ENCODE measurements at places on chromosomes 12 and 14.

DNA sequence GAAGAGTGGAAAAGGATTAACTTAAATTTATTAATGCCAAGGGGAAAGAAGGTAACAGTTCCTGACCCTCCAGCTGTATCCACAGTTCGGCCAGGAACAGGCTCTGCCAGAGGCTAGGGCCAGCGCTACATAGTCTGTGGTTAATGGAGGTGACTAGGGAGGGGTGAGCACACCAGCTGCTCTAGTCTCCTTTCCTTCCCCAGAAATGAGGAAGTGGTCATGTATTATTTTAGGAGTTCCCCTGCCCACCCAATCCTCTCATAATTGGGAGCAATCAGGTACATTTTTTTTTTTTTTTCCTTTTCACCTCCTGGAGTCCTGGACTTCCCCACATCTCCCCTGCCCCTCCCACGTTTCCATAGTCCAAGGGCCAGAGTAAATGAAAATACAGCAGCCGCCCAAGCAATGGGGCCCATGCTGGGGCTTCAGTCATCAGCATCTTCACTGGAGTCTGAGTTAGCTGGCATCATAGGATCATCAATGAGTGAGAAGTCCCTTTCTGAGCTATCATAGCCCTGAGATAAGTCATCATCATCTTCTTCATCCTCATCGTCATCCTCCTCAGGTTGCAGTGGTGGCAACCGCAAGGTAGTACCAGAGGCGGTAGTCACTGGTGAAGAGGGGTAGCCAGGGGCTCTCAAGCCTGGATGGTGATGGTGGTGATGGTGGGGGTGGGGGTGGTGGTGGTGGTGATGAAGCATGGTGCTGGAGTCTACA is 1.5 kb upstream of the SUPT16H start:
- peaks cover 7% of the 10 kb centered on the region for H3K4me1 ChIP-seq
- DNase-seq = no peak
- H3K27me3 ChIP-seq = no peaks in the 10 kb centered on the region
- H3K36me3 ChIP-seq = peaks cover 38% of the 10 kb centered on the region
- H3K4me3 ChIP-seq = no peak overlapping the region
- H3K27ac ChIP-seq = peak overlapping the region; percentile 97

DNA sequence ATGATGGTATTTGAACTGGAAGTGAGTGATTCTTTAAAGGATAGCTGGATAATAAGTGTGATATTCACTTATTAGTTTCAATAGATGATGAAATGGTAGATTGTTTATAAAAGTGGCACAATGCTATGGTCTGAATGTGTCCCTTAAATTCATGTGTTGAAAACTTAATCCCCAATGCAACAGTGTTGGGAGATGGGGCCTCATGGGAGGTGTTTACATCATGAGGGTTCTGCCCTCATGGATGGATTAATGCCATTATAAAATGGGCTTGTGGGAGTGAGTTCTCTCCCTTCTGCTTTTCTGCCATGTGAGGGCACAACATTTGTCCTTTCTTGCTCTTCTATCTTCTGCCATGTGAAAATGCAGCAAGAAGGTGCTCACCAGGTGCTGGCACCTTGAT is 134.0 kb downstream of the SLC38A1 start:
- peaks cover 16% of the 10 kb centered on the region for H3K4me1 ChIP-seq
- no peaks in the 10 kb centered on the region for H3K27me3 ChIP-seq
- H3K27ac ChIP-seq = peak overlapping the region; percentile 78
- DNase-seq = no peak
- no peaks in the 10 kb centered on the region for H3K36me3 ChIP-seq

DNA sequence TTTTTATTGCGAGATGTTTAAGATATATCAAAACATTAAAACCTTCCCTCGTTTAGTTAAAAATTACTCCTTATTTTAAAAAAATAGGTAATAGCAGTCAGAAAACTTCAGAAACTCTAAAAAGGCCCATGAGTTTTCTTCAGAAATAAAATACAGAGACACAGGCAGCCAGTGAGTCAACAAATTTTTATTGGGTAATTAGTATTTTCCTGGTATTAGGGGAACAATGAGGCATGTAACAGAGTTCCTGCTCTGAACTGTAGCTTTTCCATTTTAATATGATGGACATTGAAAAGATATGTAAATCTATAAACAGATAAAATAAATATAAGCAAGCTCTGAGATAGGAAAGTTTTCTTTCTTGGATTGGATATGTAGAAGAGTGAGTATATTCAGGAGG is 399 bp upstream of the ZNF705A start:
- no peak overlapping the region for H3K27ac ChIP-seq
- no peaks in the 10 kb centered on the region for H3K27me3 ChIP-seq

DNA sequence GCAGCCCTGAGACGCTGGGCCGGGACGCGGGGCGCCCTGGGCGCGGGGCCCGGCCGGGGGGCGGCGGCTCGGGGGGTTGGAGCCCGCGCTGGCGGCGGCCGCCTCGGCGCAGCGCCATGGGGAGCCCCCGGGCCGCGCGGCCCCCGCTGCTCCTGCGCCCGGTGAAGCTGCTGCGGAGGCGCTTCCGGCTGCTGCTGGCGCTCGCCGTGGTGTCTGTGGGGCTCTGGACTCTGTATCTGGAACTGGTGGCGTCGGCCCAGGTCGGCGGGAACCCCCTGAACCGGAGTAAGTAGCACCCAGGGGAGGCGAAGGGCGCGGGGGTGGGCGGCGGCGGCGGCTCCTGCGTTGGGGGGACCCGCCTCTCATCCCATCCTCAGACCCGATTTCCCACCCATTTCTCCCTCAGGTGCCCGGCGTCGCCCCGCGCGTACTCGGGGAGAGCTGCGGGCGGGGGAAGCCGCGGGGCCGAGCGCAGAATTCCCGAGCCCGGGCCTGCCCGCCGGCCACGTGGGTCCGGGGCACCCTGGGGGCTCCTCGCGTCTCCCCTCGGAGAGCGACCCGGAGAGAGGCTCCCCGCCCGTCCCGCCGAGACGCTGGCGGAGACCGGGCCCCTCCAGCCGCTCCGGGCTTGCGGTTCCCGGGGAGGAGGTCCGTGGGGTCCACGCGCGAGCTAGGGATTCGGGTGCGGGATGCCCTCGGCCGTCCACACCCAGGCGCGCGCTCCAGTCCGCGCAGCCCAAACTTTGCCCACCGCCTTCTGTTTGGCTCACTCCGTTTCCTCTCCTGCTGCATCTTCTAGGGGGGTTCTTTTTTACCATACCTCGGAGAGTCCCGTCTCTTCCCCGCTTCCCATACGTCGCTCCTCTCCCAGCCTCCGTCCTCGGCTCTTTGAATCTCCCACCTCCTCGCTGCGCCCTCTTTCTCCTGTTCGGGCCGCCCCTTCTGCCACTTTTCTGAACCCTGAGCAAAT is 807 bp downstream of the B4GALNT3 start:
- H3K4me1 ChIP-seq = peaks cover 26% of the 10 kb centered on the region
- peak; percentile 41 for DNase-seq
- peak overlapping the region; percentile 50 for H3K4me3 ChIP-seq
- H3K27ac ChIP-seq = no peak overlapping the region
- no peaks in the 10 kb centered on the region for H3K27me3 ChIP-seq

- peaks cover 3% of the 10 kb centered on the region for H3K4me1 ChIP-seq
- peak within 1 kb of the TSS; percentile 1 for H3K27ac ChIP-seq
These were observed at the start of gene P2RX4 for GRCh38 chr12:121209624-121210572. Gene P2RX4, plus strand, starts transcription at chr12:121210129. Its CDS starts 36 bp downstream, at chr12:121210165.

DNA sequence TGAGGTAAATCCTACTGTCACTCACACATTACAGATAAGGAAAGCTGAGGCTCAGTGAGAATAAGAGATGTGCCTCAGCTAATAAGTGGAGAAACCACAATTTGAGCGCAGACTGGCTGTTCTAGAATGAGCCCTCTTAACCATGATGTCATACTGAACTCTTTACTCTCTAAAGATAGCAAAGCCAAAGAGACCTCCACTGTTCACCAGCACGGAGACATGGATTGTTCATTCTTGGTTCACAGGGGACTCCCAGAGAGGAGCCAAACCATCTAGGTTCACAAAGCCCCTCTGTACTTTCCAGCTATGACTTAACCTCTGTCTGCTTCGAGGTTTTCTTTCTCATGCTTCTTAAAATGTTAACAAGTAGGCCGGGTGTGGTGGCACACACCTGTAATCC is 32.7 kb upstream of the YARS2 start:
- DNase-seq = no peak
- H3K27me3 ChIP-seq = no peaks in the 10 kb centered on the region
- H3K4me3 ChIP-seq = no peak overlapping the region
- peaks cover 40% of the 10 kb centered on the region for H3K36me3 ChIP-seq
- H3K4me1 ChIP-seq = no peaks in the 10 kb centered on the region

GRCh38 chr12:59118356-59118755 is 198.1 kb upstream of the LRIG3 start:
- H3K27ac ChIP-seq = no peak overlapping the region
- H3K27me3 ChIP-seq = no peaks in the 10 kb centered on the region
- no peak for DNase-seq

GRCh38 chr14:54808326-54809161 is 94.1 kb downstream of the GCH1 start:
- no peaks in the 10 kb centered on the region for H3K4me1 ChIP-seq
- no peaks in the 10 kb centered on the region for H3K27me3 ChIP-seq
- no peak overlapping the region for H3K4me3 ChIP-seq
- DNase-seq = no peak
- H3K36me3 ChIP-seq = no peaks in the 10 kb centered on the region

- DNase-seq = no peak
- no peak overlapping the region for H3K27ac ChIP-seq
These were observed 23.6 kb upstream of the MLXIP start for GRCh38 chr12:122054842-122055520.

DNA sequence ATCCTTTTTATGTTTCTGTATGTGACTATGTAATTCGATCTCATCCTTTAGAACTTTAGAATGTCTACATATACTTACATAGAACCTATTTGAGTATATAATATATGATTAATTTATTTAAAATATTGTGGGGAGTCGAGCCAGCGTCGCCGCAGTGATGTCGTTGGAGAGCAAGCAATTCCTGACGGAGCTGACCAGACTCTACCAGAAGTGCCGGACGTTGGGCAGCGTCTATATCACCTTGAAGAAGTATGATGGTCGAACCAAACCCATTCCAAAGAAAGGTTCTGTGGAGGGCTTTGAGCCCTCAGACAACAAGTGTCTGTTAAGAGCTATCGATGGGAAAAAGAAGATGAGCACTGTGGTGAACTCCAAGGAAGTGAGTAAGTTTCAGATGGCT is 6.4 kb upstream of the CD27 start:
- no peak overlapping the region for H3K27ac ChIP-seq
- H3K4me1 ChIP-seq = no peaks in the 10 kb centered on the region
- no peak overlapping the region for H3K4me3 ChIP-seq

GRCh38 chr14:20668969-20669368 is 15.4 kb upstream of the RNASE4 start:
- no peak for DNase-seq
- peaks cover 7% of the 10 kb centered on the region for H3K27me3 ChIP-seq
- H3K4me3 ChIP-seq = no peak overlapping the region
- H3K4me1 ChIP-seq = no peaks in the 10 kb centered on the region

DNA sequence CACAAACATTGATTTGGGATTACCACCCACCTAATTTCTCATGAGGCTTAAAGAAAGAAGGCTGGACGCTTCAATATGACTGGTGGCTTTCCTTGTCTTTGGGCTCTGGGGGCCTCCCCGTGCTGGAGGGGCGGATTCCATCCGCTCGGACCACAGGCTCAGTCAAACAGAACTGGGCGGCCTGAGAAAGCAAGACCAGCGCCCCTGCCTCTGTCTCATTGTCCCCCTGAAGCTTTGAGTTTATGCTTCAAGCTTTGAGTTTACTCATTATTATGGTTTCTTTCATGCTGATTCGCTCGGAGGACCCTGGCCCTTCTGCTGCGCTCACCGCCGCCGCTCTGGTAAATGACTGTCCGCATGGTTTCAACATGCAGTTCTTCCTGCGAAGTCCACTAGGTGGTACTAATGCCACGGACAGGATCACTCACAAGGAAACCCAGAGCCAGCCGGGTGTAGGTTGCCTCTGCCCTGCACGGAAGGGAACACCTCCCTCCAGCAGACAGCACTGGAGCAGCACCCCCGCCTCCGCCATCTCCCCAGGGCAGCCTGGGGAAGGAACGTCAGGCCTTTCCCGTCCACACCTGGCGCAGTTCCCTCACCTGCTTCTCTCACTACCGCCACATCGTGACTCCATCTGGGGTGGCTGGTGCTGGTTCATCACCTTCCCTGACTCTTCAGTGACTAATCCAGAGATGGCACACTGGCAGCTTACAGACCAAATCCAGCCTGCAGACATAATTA is 13.2 kb upstream of the TIGAR start:
- H3K27ac ChIP-seq = no peak overlapping the region
- H3K27me3 ChIP-seq = no peaks in the 10 kb centered on the region
- H3K36me3 ChIP-seq = peaks cover 2% of the 10 kb centered on the region
- H3K4me1 ChIP-seq = peaks cover 9% of the 10 kb centered on the region
- no peak overlapping the region for H3K4me3 ChIP-seq
- peak; percentile 85 for DNase-seq

DNA sequence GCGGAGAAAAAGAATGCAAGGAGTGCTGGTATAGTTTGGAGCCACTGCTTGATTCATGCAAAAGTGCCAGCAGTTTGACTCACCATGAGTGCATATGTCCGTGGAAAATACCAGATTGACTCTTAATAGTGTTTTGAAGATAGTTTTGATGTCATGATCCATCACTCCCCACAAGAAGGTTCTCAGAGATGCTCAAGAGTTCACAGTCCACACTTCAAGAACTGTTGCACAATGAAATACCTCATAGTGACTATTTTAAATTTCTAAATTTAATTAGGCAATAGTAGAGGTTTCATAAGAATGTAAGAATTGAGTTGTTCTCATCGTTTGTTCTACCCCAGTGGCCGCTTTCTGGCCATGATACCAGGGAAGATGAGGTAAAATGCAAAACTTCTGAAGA is 286.6 kb upstream of the RGS6 start:
- no peak overlapping the region for H3K4me3 ChIP-seq
- H3K4me1 ChIP-seq = peaks cover 7% of the 10 kb centered on the region
- no peaks in the 10 kb centered on the region for H3K27me3 ChIP-seq
- no peaks in the 10 kb centered on the region for H3K36me3 ChIP-seq
- no peak overlapping the region for H3K27ac ChIP-seq
- DNase-seq = no peak

DNA sequence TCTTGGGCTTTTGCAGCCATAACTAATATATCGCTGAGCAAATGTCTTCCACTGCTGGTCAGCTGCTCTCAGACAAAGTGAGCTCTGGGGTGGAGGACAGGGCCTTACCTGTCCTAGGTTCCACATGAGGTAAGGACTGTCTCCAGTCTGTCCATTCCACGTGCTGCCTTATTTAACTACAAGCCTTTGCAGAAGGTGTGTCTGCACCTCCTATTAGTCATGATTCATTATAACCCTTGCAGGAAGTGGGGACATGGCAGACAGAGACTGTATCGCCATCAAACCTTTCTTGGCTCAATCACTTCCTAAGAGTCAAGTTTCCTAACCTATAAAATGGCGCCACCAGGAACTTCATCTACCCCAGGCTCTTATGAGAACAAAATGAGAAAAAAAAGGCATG is 46.9 kb downstream of the SLC25A47 start:
- no peak overlapping the region for H3K27ac ChIP-seq
- H3K36me3 ChIP-seq = peaks cover 2% of the 10 kb centered on the region
- no peak overlapping the region for H3K4me3 ChIP-seq
- no peaks in the 10 kb centered on the region for H3K27me3 ChIP-seq
- H3K4me1 ChIP-seq = no peaks in the 10 kb centered on the region
- no peak for DNase-seq

GRCh38 chr14:94153750-94154342 is 20.3 kb upstream of the PPP4R4 start:
- no peaks in the 10 kb centered on the region for H3K4me1 ChIP-seq
- no peak overlapping the region for H3K4me3 ChIP-seq
